ENCODE measurements at places on chromosomes 12 and 14.

DNA sequence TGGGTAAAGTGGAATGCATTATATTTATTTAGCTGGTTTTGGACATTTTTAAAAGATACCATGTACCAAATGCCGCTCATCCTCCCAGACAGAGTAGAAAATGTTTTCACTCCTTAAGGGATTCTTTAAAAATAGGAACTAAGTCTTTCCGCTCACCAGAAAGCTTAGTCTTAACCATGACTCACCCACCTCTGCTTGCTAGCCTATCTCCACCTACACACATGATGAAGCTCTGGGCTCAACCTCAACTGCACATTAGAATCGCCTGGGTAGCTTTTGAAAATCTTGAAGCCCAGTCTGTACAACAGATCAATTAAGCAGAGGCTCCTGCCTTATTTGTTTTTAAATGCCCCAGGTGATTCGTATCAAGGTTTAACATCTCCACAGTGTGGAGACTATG lies 260.5 kb downstream of the NEDD1 start:
- no peak for DNase-seq

DNA sequence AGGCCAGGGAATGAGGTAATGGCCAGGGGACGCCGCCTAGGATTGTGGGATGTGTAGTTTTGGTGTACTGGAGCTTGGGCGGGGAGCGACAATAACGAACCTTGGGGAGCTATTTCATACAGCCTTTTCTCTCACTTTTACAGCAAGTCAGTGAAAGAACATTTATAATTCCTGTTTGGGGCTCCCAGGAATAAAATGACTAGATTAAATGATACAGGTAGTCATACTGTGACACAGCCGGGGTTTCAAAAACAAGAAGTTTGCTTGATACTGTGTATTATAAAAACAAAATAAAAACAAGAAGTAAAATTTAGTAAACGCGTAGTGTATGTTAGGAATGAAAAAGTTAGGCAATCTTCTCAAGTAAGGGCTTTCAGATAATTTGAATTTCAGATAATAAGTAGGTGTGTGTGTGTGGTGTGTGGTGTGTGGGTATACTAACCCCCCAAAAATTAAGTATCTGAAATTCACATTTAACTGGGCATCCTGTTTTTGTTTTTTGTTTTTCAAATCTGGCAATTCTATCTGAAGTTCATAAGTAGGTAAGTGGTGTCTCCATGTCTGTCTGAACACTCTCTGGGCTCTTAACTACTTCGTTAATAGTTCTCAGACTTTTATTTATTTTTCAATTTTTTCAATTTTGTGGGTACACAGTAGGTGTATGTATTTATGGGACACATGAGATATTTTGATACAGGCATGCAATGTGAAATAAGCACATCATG lies 458 bp upstream of the DCTN2 start:
- DNase-seq: no peak

GRCh38 chr12:123058481-123058880 lies 78.0 kb downstream of the ARL6IP4 start:
- DNase-seq: no peak

DNA sequence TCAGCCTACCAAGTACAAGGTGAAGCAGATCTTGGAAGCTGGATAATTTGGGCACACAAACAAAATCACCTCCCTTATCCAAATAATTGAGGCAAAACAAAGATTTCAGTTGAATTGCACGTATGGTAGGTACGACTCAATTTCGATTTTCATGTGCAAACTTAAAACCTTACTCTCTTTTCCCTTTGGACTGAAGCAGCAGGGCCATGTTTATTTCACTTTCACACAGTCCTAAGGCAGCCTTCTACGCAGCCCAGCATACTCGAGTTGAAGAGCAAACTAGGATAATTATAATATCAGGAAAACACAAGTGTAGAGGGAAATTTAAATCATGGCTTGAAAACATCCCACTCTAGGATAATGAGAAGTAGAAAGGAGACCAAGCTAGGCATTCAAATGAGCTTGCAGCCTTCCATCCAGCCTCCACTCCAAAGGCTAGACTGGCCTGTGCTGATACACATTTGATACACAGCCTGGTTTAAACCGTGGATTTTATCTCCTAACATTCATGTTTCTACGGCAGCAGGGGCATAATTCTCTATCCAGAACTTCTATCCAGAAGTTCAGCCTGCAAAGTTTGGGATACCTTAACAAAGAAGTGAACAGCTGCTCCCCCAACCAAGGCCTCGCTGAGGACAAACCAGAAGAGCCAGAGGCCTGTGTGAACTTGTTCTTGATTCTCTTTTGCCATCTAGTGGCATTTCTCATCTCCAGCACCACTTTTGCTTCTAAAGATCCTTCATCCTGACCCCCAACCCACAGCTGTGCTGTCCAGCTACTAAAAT lies 2.4 kb upstream of the RNASE7 start:
- peak; percentile 28 for DNase-seq

DNA sequence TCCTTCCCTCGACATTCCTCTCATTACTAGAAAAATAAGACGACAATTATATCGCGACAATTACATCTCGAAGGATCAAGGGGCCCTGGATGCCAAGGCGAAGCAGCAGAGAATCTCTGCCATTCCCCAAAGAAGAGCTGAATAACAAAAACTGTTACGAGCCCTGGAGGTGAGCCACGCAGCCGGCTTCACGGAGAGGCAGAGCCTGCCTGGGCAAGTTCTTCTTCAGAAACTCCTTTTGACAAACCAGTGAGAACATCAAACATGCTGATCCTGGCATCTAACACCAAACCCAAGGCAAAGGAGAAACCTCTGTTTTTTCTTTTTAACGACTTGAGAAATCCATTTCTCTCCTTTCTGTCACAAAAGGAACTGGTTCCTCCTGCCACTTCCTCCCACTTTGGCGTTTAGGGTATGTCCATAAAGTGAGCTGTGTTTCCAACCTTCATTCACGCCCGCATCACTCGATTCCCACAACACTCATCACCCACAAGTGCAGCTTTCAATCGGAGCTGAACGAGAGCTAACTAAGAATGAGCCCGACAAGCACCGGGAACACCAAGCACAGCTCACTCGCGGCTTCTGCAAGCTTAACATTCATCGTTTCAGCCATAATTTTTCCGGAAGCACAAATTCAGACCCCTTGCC lies 21.5 kb downstream of the CCDC88C start:
- no peak for DNase-seq

- DNase-seq: no peak
Measured at GRCh38 chr14:99093532-99094517, 178.2 kb downstream of the BCL11B start.

DNA sequence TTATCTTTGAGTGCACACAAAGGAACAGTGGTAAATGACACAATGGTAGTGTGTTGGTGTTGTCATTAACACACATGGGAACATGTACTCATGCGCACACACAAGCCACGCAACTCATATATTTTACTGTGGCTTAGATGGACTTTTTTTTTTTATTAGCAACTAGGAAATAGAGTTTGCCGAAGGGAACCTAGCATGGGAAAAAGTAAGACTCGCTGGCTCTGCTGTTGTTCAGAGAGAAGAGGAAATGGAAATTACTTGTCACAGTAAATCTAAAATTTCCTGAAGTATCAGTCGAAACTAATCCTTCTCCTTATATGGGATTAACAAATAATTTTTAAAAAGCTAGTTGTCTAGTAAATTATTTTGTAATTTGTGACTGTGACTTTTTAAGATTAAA lies 33.7 kb upstream of the IL22 start:
- DNase-seq: no peak

GRCh38 chr14:69008421-69008884 lies 29.4 kb upstream of the ACTN1 start:
- DNase-seq: no peak
